HuH-7 (cell line): ENCODE measurements at places on chromosomes 6 and 20.

DNA sequence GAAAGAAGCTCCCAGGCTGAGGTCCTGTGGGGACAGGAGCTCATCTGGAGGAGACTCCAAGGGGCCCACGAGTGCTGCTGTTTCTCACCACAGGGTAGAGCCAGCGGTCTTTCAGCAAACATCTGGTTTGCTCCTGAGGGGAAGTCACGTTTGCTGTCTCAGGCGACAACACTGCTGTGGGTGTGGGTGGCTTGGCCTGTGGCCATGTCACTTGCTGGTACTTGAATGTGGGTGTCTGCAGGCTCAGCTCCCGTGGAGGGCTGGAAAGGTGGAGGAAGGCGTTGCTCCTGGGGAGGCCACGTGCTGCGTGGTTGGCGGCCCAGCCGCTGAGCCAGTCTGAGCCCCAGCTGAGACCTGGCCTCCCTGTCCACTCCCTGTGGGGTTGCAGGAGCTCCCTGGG, 52.8 kb upstream of the MPC1 start:
- DNase-seq = no peak

- DNase-seq = no peak
Observed at GRCh38 chr6:24858177-24858653, 59.5 kb upstream of the ARMH2 start.

DNA sequence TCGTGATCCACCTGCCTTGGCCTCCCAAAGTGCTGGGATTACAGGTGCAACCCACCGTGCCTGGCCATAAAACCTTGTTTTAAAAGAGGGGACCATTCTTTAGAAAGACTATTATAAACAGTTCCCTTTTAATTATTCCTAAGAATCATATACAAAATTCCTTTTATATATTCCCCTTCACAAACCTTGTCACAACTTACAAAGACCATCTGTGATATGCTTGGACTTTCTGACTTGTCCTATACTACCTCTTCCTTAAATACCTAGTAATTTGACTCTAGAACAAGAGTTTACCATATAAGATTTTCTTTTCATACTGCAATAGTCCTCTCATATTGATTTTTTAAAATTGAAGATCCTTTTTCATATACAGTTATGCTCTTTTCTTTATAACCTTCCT, 135.8 kb upstream of the PRSS16 start:
- DNase-seq = no peak

GRCh38 chr6:102488729-102489128, 1095.2 kb downstream of the GRIK2 start:
- DNase-seq = no peak

GRCh38 chr20:25659999-25660398, 36.2 kb upstream of the NANP start:
- no peak for DNase-seq

DNA sequence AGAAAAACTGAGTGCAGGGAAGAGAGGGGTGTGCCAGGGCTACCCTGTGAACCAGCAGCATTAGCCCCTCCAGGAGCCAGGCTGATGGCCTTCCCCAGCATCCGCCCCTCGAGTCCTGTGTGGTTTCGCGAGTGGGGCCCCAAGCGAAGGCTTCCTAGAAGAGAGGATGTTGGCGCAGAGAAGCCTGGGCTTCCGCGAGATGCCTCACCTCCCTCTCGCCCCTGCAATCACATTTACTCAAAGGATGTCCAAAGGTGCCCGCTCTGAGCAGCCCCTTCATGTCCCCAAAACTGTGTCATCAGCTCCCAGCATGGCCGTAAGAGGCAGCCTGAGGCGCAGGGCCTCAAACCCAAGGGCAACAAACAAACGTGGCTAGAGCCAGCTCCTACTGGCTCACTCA, 111.7 kb downstream of the PREX1 start:
- no peak for DNase-seq

- DNase-seq = no peak
Observed at GRCh38 chr20:19992996-19993908, 23.9 kb upstream of the NAA20 start.

- no peak for DNase-seq
Observed at GRCh38 chr20:32972181-32973076, 31.8 kb downstream of the SUN5 start.

- DNase-seq = no peak
Observed at GRCh38 chr20:44050925-44051660, 135.9 kb downstream of the JPH2 start.
